ENCODE measurements at places on chromosomes 7 and 10.

GRCh38 chr7:2480070-2480408 is 3.8 kb upstream of the GRIFIN start:
- DNase-seq, result no peak

GRCh38 chr10:6607182-6607581 is 27.1 kb upstream of the PRKCQ start:
- DNase-seq, result no peak

DNA sequence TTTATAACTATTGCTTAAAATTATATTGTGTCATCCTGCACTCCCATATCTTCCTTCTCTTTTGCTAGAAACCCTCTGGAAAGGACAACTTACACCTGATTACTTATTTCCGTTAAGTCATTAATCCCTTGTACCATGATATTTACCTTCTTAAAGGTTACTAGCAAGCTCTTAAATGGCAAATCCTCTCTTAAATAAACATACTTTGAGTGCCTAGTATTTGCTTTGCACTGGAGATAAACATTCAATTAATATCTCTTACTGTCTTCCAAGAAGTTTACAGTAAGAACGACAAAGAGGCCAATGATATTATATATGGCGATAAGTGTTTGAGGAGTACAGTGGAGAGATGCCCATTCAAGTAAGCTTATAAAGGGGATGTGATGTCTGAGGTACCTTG is 278.3 kb downstream of the HGF start:
- no peak for DNase-seq

GRCh38 chr7:70104243-70104642 is 506.0 kb downstream of the AUTS2 start:
- DNase-seq, result no peak

DNA sequence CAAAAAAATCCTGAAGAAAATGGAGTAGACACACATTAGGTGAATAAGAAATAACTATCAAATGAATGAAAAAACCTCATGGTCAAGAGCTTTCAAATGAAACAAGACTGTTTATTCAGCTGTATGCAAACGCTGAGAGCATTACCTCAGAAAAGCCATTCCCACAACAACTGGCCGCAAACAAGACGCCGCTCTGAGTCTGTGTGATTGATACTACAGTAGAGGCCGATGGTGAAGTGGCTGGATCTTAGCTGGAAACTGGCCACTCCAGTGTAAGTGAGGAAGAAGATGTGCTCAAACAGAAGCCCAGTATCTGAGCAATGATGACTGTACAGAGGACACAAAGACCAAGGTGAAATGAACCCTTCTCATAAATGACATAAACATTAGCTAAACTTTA is 252.4 kb upstream of the GHITM start:
- DNase-seq, result no peak

DNA sequence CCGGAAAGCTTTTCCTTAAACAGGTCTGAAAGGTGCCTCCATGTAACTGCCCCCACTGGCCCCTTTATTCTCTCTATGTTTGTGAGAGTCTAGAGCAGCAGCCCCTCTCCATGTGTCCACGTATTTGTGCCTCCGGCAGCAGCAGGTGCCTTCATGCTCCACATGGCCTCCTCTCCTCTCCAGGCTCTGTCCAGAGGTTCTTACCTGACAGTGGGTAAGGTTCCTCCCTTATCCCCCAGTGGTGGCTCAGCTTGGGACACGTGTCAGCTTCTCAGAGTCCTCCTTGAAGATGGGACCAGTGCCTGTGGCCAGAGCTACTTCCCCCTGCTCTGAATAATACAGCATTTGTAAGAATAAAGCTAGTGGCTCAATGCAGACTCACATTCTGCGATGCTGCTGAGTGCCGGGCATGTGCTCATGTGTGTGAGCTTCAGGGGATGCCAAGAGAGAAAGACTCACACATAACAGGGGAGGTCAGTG is 7.9 kb downstream of the CALML3 start:
- DNase-seq, result no peak

GRCh38 chr7:167090-167855 is 25.1 kb upstream of the FAM20C start:
- no peak for DNase-seq

DNA sequence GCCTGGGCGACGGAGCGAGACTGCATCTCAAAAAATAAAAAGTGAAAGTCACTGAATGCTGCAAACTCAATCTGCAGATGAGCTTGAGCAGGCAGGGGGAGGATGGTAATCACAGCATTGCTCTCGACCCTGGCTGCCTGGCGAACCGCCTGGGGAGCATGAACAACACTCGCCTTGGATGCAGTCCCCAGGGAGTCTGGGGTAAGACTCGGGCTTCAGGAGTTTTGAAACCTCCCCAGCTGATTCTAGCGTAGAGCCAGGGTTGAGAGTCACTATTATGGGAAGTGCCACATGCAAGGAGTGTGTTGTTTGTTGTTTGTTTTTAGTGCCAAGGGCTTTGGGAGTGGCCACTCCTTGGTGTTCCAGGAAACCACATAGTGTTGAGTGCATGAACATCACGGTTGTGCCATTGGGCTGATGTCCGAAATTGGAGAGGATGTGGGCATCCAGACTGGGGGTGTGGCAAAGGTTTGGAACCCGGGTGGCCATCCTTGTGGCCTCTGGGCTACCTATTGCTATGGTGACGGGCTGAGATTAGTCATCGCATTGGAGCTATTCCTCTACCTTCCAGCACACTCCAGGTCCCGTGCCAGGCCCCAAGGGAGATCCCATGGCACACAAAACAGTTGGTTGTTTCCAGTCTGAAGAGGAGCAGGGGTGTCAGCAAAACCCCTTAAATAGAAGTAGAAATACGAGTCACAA is 92.6 kb downstream of the RGS10 start:
- DNase-seq, result no peak

GRCh38 chr7:57821438-57822382 is 371.7 kb downstream of the ZNF716 start:
- no peak for DNase-seq

- DNase-seq, result no peak
Measured at GRCh38 chr7:123570390-123571182, 13.0 kb upstream of the NDUFA5 start.

DNA sequence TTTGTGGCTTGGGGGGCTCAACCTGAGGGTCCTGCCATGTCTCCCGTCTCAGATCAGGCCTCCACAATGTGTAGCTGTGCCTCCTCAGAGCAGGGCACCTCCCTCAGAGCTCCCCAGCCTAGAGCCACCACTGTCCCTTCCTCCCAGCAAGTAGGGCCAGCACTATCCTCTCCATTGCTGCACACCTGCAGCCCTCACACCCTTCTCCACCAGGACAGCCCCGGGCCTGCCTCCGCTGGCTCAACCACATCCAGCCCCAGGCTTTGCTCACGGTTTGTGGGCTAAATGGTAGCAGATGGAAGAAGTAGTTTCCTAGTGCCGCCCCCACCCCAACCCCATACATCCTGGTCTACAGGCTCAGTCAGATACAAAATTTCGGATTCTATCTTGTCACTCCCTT is 10.1 kb downstream of the NFKB2 start:
- DNase-seq, result no peak

DNA sequence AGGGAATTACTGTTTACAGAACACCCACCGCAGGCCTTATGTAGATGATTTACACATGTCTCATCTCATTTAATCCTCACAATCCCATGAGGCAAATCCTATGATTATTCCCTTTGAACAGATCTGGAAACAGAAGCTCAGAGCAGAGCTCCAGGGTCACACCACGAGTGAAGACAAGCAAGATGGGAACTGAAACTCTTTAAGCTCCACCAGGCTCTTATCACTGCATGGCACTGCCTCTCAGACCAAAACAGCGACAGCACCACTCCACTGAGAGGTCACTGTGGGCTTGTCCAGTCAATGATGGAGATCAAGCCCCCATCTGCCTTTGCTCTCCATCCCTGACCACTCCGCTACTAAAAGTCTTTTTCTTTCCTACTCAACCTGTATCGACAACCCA is 5.9 kb downstream of the GRID1 start:
- DNase-seq, result no peak

DNA sequence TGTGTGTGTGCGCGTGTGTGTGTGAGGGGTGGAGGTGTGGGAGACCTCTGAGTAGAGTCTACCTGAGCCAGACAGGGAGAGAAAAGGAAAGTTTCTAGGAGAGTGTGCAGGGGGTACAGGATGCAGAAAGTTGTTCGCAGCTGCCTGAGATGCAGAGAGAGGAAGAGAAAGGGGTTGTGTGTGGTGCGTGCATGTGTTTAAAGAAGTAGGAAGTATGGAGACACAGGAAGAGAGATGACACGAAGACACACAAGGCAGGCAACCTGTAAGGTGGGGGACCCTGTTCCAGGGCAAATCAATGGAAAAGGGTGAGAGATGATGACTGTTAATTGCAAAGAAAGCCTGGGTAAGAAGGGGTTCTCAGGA is 52.2 kb downstream of the C10orf105 start:
- peak; percentile 45 for DNase-seq

DNA sequence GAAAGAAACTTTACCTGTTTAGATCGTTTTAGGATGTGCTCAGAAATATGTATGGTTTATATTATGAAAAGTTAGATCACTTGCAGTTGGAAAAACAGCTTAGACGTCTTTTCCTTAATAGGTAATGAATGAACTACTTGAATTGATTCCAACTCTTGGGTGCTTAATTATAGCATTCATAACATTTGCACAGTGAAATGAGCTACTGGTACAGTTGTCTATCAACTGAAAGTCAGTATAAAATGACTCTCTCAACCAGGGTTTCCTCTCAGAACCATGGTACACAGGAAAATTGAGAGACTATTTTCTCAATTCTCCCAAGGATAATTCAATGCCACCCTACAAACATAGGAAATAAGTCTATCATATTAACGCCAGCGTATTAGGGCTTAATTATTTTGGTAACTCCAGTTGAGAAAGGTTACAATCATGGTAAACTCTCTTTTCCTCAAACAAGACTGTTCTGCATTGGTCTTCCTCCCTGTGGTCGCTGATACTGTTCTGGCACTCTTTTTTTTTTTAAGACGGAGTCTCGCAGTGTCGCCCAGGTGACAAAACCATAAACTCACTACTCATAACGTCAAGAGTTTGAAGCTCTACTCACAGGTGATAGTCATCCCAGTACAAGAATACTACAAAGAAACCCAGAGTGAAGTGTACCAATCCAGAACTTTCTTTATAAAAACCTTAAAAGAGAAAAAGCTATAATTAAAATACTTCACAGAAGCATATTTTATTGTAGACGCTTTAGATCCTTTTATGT is 2.0 kb downstream of the ANLN start:
- DNase-seq, result peak; percentile 61
